KG1 (cell line): ENCODE measurements at places on chromosomes 1 and 21.

DNA sequence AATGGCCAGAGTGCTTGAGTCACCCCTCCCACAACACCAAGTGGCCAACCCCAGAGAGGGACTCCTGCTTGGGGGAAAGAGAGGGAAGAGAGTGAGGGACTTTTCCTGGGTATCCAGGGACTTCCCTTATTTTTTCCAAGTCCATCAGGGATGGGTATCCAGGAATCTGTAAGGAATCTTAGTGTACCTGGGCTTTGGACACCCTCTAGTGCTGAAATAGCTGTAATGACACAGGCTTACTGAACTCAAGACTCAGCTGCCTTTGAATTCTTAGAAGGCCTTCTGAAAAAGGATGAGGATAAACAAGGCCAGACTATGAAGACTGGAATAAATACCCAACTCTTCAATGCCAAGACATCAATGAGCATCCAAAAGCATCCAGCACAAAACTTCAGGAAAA is 12.0 kb downstream of the TSHB start:
- no peak for DNase-seq

GRCh38 chr1:220776720-220777326 is 9.9 kb upstream of the MTARC1 start:
- no peak for DNase-seq

DNA sequence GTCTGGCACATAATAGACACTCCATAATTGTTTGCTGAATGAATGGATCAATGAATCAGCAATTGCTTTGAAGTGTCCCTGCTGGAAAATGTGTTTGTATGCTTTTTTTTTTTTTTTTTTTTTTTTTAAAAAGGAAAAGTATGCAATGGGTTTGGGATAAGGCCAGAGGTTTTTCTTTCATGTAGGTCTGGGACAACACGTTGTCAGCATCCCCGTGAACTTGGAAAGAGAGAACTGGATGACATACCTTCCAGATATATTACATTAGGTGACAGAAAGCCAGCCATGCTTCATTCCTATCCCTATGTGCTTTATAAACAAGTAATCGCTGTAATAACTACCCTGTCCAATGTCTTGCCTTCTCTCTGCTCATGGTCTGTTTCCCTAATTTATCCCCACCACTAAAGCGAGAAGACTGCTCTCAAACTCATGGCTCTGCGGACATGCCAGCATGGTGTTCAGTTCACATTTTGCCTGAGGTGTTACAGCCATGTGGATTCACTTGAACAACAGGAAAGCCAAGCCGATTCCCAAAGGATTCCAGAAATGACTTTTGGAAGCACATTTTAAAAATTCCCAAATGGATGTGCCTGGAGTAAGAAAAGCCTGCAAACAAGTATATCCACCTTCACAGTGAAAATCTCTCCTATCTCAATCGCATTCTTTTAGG is 34.8 kb upstream of the GREM2 start:
- DNase-seq = no peak

DNA sequence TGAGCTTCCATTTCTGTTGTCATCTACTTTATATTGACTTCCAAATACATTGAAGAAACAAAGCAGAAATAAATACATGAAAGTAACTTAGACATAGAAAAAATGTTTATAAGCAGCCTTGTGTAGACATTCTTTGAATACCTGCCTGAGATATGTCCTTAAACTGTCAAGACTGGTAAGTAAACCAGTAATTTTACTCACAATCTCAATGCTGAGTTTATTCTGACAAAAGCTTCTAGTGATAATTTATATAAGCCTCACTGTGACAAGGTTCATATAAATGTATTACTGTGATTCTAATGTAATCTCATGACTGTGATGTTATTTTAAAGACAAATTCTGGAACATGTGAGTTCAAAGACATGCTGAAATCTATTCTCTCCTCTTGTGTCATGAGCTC is 516.7 kb upstream of the B3GALT2 start:
- no peak for DNase-seq

DNA sequence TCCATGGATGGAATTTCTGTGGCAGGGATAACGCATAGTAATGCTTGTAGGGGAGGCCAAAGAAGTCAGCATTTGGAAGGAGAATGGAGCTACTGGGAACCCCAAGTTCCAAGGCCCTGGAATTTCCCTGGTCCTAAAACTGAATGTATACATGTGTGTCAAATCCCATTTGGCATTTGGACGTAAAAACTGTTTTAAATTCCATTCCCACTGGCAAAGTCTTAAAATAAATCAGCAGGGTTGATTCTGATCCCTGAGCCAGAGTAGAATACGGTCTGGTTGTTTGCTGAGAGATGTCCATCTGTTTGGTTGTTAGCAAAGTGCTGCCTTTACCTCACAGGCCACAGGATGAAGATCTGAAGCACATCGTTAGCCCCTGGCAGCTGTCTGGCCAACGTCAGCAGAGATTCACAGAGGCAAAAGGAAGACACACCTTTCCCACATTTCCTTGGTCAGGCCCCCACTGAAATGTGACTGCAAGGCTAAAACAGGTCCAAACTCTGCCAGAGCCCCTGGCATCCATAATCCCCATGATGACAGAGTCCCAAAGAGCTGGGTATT is 62.2 kb downstream of the GORAB start:
- DNase-seq = no peak

DNA sequence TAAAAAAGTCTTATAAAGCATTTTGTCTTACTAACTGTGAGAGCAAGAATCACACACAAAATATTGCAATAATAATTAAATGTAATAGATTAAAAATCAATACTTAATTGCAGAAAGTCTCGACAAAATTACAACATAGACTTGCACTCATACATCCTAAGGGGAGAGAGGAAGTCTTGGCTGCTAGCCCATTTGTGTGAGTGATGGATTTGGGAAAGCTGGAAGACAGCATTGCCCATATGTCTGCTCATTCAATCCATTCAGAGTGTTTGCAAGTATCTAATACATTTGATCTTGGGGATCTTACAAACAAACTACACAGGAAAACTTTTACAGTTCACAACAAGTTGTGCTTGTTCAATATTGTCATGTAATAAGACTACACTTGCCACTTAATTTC is 140.5 kb downstream of the COL11A1 start:
- DNase-seq = no peak

DNA sequence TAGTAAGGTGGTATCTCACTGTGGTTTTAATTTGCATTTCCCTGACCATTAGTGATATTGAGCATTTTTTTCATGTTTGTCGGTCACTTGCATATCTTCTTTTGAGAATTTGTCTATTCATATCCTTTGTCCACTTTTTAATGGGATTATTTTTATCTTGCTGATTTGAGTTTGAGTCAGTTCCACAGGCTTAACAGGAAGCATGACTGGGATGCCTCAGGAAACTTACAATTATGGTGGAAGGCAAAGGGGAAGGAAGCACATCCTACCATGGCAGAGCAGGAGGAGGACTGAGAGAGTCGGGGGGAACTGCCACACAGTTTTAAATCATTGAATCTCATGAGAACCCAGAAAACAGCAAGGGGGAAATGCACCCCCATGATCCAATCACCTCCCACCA is 51.1 kb downstream of the ODF2L start:
- no peak for DNase-seq
